Lung microvascular endothelial cell (primary cell): ENCODE measurements at places on chromosomes 4 and X.
A peak's percentile ranks its signal among the peaks of the same experiment; 100 is the strongest.

DNA sequence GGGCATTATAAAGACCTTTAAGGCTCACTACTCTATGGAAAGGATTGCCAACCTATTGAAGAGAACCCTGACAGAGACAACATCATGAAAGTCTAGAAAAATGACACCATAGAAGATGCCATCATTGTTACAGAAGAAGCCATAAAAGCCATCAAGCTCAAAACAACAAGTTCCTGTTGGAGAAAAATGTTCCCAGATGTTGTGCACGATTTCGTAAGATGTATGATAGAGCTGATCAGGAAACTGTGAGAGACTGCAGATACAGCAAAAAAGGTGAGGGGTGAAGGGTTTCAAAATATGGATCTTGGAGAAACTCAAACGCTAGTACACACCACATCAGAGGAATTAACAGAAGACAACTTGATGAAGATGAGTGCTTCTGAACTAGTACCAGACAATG lies 53.3 kb downstream of the WDFY3 start:
- no peak for DNase-seq

DNA sequence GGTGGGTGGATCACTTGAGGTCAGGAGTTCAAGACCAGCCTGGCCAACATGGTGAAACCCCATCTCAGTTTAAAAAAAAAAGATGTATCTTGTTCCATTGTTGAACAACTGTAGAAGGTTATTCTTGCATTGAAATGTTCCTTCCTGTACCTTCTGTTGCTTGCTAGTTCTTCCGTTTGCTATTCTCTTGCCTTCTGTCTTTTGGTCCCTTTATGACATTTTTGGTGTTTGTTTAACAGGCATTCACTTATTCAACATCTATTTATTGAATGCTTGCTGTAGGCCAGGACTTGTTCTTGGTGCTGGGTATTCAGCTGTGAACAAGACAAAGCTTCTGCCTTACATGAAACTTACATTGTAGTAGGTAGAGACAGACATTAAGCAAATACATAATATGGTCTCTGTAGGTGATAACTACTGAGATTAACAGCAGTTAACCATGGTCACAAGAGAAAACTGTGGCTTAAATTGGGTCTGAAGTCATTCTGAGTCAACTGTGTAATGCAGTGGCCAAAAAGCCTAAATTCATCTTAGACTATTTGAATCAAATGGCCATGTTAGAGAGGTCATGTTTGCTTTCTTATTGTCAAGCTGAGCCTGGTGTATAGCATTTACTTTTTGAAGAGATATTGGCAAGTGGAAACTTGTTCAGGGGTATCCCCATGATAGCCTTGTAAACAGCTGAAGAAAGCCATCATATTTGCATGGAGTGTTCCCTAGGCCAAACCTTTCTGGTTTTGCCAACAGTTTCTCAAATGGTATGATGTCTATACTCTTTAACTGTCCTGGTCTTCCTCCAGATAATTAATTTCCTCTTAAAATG lies 35.6 kb downstream of the GAB1 start:
- DNase-seq = no peak

DNA sequence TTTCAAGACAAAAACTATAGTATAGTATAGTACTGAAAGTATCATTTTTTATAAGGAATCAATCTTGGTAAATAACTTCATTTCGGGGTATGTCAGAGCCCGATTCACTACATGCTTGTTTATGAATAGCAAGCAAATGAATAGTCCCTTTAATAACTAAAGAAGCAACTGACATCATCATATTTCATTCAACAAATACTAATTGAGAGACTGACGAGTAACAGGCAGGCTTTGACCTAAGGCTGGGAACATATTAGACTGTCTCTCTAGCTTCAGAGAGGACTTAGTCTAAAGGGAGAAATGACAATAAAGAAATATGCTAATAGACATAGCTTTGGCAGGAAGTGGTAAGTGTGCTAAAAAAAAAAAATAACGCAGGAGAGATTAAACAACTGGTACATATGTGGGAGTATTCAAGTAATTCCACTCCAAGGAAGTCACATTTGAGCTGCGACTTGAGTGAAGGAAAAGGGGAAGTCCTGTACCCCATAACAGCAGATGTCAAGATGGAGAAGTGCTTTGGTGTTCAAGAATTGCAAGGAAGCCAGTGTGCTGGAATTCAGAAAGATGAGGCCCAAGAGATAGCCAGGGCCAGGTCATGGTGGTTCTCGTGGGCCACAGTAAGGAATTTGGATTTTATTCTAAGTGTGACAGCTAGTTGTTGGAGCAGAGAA lies 284.9 kb downstream of the FBXO8 start:
- DNase-seq = no peak

DNA sequence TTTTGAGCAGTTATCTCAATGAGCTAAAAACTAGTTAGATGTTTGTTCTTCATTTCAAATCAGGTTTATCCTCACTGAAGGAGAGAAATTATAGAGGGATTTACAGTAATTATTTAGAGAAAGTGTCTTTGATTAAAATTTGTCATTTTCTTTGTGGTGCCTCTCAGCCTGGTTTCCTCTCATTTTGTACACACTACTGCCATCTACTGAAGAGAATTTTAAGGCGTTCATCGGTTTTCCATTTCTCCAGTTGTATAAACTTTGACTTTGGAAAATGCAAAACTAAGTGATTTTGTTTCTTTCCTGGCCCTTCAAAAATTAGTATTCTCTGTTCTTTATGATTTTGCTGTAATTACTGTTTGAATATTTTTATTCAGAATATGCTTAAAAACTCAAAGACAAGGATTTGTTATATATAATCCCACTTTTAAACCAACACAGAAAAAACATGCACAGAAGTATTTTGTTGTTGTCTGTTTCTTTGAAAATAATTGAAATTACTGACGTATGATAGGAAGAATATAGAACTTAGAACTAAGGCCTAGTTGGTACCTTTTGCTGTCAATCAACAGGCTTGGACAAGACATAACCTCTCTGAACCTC lies 34.4 kb upstream of the ANXA3 start:
- peak; percentile 45 for DNase-seq

GRCh38 chr4:118968813-118969212 lies 80.2 kb downstream of the SYNPO2 start:
- DNase-seq = no peak

DNA sequence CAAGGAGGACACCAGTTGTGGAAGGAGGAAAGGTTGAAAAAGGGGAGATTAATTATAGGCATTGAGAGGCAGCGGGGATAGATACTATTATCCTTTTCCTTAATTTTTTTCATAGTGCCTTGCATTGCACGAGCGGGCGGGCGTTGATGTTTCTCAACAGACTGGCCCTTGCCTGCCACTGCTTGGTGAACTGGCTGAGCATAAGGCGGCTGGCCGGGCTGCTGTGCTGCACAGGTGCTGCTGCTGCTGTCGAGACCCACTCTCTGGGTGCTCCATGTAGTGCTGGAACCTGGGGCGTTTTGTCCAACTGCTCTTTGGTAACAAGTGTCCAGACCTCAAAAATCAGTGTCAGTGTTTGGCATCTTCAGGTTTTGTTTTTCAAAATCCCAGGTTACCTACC lies 83.3 kb upstream of the PAQR3 start:
- no peak for DNase-seq

DNA sequence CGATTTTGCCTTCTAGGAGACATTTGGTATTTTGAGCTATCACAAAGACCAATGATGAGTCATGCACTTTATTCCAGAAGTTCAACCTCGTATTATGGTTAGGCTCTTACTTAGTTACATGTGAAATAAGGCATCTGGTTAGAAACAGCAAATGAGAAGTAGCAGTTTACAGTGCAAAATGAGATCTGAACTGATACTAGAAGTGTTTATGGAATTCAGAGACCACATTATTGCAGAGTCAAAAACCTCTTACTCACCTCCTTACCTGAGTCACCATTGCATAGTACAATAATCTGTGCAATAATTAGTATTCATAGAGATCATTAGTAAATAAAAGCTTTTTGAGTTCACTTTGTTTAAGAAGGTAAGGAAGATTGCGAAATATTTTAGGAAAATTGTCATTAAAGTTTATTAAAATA lies 38.7 kb downstream of the SEC24B start:
- DNase-seq = peak; percentile 31

DNA sequence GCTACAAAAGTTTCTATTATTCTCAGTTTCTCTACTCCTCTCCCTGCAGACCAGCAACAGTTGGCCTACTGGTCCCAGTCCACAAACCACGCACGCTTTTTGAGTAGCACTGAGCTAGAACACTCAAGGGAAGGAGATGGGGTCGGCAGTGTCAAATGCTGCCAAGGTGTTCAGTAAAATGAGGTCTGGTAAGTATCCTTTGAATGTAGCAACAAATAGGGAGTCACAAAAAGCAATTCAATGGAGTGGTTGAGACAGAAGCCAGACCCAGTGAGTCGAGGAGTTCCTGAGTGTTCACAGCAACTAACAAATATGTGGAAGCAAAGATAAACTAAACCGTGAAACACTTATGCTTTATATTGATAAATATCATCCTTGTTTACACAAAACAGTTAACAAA lies 355.7 kb downstream of the MID1IP1 start:
- DNase-seq = no peak
